ENCODE measurements at places on chromosomes 2 and 18. TPM values are rescaled to one million over a fixed set of nuclear protein-coding genes. Genes with fewer than 3 reads are reported as not detected.

DNA sequence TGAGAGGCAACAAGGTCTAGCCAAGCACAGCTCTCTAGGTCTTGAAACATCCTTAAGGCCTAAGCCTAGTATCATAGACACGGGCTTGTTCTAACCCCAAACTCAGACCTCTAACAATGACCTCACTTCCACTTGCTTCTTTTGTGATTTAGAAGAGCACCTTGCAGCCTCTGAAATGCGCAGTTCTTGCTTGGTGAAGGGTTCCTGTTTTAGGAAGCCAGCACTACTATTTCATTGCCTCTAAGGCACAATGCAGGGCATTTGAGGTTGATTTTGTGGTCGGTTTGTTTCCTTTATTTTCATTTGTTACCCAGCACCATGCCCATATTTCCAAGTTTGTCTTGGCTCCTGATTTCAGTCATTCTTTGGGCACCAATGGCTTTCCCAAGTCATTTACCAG, 117.0 kb upstream of the CYP1B1 start:
- DNase-seq = no peak
- no peaks in the 10 kb centered on the region for H3K27me3 ChIP-seq
- no peak overlapping the region for H3K4me3 ChIP-seq
- no peaks in the 10 kb centered on the region for H3K36me3 ChIP-seq

- no peaks in the 10 kb centered on the region for H3K36me3 ChIP-seq
- no peak for DNase-seq
- no peak overlapping the region for H3K4me3 ChIP-seq
- H3K27ac ChIP-seq = no peak overlapping the region
- H3K4me1 ChIP-seq = peaks cover 14% of the 10 kb centered on the region
Measured at GRCh38 chr2:75645643-75646042, 940 bp upstream of the MRPL19 start.

DNA sequence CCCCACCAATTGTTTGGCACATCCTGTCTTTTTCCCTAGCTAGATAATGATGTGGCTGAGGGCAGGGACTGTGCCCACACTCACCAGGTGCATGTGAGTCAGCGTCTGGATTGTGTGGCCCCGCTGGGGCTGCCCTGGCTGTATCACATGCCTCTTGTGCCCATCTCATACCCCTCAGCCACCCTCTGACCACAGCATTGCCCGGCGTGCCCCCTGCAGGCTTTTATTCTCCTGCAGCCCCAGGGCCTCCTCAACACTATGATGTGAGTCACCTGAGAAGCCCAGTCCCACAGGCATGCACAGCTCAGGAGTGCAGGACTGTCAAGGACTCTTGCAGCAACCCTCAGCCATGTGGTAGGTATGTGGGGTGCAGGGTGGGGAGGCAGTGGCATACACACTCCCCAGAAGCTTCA, 14.8 kb upstream of the STEAP3 start:
- H3K36me3 ChIP-seq = no peaks in the 10 kb centered on the region
- no peak for DNase-seq
- H3K4me1 ChIP-seq = no peaks in the 10 kb centered on the region

DNA sequence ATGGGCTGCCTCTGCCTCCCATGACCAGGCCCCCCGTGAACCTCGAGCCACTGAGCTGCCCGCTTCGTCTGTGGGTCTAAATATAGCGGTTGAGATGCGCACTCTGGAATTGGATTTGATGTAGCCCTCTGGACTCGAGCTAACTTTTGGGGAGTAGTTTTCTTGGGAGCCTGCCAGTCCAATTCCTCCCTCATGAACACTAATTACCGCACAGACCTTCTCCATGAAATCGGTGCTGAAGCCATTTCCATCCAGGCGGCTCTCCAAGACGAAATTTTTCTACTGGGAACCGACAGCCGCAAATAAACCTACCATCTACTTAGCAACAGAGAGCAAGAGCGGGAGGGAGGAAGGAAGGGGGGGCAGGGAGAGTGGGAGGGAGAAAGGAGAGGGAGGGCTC, 63.6 kb downstream of the CELF4 start:
- H3K4me3 ChIP-seq = no peak overlapping the region
- no peaks in the 10 kb centered on the region for H3K4me1 ChIP-seq
- H3K36me3 ChIP-seq = no peaks in the 10 kb centered on the region
- no peak overlapping the region for H3K27ac ChIP-seq

DNA sequence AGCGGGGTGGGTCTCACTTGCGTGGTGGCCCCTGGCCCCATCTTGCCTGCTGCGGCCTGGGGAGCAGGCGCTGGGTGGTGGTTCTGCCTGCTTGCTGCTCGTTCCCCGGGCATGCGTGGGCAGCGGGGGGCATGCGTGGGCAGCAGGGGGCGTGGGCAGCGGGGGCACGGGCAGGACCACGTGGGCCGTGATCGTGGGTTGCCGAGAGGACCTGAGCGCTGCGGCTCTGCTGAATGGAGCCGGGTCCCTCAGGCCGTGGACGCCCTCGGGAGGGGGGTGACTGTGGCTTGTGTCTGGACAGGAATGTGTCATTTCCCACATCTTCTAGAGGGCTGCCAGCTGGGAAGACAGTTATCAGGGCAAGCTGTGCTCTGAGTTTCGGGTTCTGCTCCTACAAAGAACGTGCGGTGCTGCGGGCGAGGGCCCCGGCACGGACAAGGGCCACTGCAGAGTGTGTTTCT, 8.3 kb upstream of the GAL3ST2 start:
- H3K4me1 ChIP-seq = no peaks in the 10 kb centered on the region
- H3K4me3 ChIP-seq = no peak overlapping the region
- H3K27ac ChIP-seq = no peak overlapping the region
- no peak for DNase-seq
- H3K36me3 ChIP-seq = no peaks in the 10 kb centered on the region

DNA sequence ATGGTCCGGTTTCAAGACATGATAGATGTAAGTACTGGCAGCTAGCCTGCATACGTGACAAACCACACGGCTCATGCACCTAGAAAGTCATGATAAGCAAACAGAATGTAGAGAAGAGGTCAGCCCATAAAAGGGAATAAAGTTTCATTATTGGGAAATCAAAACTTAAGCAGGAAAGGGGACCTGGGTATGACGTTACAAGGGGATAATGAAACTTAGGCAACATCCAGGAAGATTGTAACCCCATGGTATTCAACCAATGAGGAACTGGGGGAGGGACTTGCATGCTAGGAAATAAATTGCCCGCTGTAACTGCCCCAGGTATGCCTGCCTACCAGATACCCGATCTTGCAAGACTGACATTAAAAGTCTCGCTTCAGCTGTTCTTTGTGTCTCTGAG, 1679.0 kb downstream of the SUCLG1 start:
- H3K4me3 ChIP-seq = no peak overlapping the region
- H3K36me3 ChIP-seq = no peaks in the 10 kb centered on the region
- H3K27me3 ChIP-seq = no peaks in the 10 kb centered on the region
- H3K4me1 ChIP-seq = no peaks in the 10 kb centered on the region

DNA sequence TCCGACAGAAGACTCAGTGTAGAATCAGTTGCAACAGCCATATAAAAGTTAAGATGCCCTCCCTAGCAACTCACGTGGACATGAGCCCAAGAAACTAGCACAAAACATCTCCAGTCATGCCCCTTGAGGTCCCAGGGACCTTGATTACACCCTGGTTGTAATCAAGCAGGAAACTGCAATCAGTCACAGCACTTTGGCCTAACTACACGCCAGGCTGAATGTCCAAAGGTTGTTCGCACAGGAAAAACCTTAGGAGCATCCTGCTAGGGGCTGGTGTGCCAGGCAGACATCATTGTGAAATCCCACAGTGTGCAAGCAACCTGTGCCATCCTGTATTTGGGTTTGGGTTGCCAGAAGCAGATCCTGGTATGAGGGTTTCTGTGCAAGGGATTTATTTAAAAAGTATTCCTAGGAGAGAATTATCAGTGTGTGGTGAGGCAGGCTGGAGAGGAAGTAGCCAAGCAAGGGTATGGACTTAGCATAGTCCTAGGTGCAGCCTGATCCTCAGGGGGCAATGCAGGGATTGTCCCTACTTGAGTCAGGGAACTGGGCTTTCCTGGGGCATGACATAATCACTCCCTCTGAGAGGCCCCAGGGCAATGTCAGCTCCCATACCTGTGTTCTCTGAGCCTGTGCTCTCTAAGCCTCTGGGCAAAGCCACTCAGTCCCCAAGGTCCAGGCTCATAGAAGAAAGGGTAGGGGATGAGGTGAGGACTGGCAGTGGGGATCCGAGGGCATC, 17.8 kb upstream of the SULT1C2 start:
- no peaks in the 10 kb centered on the region for H3K27me3 ChIP-seq
- no peak overlapping the region for H3K4me3 ChIP-seq
- H3K36me3 ChIP-seq = no peaks in the 10 kb centered on the region
- peaks cover 3% of the 10 kb centered on the region for H3K4me1 ChIP-seq

DNA sequence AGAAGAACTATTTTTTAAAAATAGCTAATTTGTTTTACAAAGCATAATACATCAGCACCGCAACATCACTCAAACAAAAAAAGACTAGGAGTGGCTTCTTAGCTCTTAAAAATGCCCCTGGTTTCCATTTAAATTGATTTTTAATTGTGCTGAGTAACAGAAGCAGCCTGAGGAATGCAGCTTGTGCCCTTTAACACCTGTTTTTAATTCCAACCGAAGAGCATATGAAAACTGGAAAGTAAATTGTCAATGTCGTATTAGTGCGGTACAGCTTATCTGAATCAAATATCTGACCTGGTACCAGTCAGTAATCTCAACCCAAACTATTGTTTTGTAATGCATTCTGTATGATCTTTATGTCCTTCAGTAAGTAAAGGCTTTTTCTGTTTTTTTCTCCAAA, 13.2 kb upstream of the CD302 start:
- DNase-seq = no peak
- no peaks in the 10 kb centered on the region for H3K27me3 ChIP-seq
- H3K27ac ChIP-seq = no peak overlapping the region
- no peaks in the 10 kb centered on the region for H3K4me1 ChIP-seq

The DAW1 gene
- 0.25 TPM for total RNA-seq

The TACR1 gene
- 0.09 TPM for total RNA-seq

The EML6 gene
- 2.9 TPM for total RNA-seq
